ENCODE measurements at places on chromosomes 12 and 14.

GRCh38 chr14:22920697-22921096, 1.7 kb upstream of the RBM23 start:
- no peak for DNase-seq

DNA sequence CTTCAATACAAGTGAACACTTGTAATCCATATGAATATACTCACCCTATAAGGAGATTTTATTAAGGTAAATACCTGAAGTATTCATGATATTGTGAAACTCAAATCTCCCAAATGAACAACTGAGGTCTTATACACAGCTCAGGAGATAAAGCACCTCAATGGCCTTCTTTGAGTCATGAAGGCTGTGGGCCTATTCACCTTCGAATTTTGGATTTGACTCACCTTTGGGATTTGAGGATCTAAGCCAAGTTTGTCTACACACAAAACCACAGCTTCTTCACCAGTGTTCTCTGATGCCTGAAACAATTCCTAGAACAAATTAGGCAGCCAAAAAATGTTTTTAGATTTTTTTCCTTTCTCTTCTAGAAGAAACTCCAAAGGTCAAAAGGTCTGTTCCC, 194.1 kb downstream of the NUAK1 start:
- no peak for DNase-seq

DNA sequence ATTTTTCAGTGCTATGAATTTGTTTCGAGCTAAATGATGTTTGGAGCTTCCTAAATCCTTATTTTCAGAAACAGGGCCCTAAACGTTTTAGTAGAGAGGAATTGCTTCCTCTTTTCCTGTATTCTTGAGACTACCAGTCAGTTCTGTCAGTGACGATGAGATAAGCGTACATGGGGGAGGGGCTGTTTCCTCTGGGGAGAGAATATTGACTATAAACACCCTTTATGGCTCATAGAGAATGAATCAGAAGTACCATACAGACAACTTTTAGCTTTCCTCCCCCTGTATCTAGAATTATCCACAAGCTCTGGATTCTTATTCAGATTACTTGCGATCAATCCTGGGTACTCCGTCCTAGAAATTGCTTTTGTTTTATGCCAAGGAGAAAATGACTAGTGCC, 5.1 kb downstream of the TBK1 start:
- no peak for DNase-seq

GRCh38 chr12:5503774-5504173, 71.9 kb downstream of the NTF3 start:
- no peak for DNase-seq

DNA sequence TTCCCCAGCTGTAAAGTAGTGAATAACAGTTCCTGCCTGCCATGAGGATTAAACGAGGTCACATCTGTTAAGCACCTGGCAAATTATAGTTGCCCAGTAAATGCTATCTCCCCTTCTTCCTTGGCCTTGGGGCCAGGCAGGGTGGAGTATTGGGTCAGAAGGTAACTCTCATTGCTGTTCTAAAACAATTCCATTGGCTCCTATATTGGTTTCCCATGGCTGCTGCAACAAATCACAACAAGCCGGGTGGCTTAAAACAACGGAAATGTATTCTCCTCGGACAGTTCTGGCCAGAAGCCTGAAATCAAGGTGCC, 31.9 kb downstream of the MMAB start:
- DNase-seq: no peak

GRCh38 chr12:31922341-31923062, 36.7 kb upstream of the RESF1 start:
- DNase-seq: no peak

GRCh38 chr14:72013721-72014345, 81.6 kb downstream of the RGS6 start:
- no peak for DNase-seq

GRCh38 chr14:99181241-99181640, 90.8 kb downstream of the BCL11B start:
- DNase-seq: no peak

GRCh38 chr12:116259800-116260577, 17.5 kb downstream of the MED13L start:
- no peak for DNase-seq

DNA sequence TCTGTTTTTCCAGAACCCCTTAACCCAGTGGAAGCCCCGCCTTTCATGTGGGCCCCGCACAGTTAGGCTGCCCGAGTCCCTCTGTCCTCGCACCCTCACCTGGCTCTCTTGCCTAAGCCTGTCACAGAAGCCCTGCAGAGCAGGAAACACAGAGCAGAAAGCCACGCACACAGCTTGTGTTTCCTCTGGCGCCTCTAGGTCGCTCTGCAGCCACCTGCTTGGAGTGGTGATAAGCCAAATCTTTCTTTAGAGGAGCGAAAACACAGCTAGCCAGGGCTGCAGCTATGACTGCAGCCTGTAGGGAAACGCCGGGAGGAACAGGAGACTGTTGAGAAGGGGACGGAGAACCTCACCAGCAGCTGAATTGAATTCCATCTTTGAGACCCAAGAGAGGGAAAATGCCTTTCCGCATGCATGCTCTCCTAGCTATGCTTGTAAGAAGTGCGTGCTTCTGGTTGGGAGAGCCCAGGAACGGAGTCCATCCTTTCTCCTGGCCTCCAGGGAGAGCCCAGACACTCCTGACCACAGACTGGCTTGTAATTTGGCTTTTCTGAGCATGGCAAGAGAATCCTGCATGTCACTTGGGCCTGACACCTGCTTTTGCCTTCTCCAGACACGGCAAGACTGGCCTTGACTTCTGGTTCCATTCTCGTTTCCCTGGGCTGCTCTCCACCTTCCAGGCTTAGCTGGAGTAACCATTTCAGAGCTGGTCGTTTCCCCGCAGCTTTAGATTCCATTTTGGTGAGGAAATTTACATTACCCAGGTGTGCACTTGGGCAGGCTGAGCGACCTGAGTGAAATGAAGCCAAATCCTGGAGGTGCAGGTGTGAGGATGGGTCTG, 301.6 kb downstream of the CACNA1C start:
- DNase-seq: no peak

DNA sequence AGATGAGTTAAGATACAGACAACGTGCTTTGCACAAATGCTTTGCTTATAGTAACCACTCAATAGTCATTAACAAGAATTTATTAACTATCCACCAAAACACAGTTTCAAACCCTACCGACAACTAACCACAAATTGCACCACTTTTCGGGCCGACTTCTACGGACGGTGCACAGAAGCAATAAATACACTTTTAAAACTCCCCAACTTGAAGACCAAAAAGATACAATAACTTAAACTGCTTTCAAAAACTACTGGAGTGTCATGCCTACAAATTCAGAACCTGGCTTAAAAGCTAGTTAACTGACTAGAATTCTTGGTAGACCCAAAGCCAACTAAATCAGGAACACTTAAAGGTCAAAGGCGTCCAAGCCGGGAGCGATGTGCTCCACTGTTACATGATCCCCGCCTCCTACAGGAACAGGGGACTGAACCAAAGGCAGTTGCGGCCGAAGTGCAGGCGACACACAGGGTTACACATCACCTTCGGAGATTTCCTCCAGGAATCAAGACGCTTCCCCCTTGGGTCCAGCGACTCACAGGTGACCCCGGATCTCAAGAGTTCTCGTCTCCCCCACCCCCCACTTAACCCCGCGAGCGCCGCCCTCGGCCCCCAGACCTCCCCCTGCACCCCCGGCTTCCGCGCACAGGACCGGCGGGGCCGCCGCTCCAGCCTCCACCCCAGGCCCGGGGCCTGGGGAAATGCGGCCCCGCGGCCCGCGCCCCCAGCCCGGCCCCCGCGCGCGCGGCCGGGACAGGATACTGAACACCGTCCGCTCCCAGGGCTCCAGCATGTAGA, 507 bp downstream of the SPTSSA start:
- DNase-seq: no peak

GRCh38 chr14:85254711-85255110, 275.2 kb upstream of the FLRT2 start:
- no peak for DNase-seq

DNA sequence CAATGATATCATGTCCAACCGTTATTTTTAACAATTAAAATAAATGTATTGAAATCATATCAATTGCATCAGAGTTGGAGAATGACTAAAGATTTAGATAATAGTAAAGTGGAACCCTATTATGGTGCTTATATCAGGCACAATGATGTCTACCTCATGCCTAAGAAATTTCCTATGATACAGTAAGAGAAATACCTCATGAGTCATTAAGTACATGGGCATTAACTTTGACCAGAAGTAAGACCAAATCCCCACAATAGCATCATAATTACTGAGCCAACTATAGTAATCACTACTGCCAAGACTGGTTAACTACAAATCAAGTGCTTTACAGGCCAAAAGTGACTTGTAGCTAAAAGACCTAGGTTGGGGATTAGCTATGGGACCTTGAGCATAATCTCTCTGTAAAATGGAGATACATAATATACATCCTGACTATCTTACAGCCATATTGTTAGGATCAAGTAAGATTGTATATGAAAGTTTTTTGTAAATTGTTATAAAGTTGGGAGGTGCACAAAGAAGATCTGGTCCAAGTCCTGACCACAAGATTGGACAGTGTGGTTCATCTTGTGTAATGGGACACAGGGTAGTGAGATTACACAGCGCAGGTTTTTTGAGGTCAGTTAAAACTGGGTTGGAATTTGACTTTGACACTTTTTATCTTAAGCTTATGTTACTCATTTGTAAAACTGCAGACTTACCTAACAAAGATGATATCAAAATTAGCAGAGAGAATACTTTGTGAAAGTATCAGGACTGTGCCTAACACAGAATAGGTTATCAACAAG, 60.5 kb downstream of the ERGIC2 start:
- no peak for DNase-seq

GRCh38 chr12:111024205-111024801, 103.9 kb upstream of the MYL2 start:
- peak; percentile 18 for DNase-seq

DNA sequence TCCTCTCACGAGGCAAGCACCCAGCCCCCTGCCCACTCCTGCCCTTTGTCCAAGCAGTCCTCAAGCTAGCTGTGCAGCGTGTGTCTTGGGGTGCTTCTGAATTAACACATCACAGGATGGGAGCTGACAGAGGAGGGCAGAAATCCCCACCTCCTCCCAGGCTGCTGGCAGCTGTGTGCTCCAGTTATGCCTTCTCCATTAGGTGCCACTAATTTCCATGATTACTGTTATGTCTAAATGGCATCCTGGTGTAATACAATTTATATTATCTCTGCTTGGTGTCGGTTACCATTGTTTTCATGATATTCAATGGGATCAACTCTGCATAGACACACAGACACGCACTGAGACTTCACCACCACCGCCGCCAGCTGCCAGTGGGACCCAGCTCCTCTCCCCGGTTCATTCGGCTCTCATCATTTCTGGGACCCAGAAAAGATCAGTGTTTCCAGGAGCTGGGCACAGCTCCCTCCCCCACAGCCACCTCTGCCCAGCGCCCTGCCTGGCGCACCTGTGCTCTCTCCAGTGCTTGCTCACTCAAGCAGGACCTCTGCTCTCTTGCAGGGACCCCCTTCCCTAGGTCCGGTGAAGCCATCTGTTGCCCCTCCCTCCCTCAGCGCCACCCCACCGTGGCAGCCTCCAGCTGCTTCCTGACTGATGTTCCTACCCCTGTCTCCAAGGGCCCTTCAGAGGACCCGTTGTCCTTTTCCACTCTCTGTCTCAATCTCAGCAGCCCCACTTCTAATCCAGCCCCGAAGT, 167.5 kb upstream of the FKBP4 start:
- DNase-seq: no peak

DNA sequence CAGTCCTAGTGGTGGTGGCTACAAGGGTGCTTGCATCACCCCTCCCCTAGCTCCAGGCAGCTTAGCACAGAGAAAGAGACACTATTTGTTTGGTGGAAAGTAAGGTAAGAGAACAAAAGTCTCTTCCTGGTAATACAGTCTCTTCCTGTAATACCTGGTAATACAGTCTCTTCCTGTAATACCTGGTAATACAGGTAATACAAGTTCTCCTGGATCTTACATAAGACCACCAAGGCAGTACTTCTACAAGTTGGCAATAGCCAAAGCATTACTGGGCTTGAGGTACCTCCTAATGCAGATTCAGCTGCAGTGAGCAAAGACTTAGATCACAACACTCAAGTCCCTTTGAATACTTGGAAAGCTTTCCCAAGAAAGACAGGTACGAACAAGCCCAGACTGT, 77.0 kb downstream of the CATSPERB start:
- no peak for DNase-seq

DNA sequence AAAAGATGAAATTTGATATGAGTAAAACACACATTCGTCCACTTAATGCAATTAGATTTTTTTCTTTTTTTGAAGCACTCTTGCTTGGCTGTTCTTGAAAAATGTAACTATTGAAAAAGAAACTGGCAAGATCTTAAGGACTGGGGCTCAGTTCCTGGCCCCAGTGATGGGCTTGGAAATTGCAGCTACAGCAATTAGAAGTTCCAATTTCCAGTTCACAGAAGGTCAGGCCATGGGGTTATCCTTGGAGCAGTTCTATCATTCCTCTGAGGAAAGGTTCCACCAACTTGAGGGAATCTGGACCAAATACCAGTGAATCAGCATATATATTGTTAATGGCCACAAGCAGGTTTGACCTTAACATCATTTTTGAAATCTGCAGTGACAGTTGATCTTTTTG, 18.9 kb downstream of the IGF1 start:
- DNase-seq: no peak

DNA sequence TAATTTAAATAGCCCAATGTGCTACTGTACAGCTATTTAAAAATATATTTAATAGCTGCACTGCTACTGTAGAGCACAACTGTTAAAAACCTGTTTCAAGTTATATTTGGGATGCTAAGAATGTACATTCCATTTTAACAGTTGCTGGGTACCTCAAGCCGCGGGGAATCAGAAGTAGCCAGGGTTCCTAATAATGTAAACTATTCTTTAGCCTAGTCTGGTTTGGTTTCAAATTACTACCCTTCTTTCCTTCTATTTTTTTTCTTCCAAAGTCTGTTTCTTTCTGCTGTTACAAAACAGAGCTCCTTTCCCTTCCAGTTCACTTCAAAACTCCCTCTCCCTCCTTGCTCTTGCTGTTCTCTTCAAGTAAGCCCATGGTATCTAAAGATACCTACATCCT, 21.3 kb downstream of the SCAF11 start:
- no peak for DNase-seq

DNA sequence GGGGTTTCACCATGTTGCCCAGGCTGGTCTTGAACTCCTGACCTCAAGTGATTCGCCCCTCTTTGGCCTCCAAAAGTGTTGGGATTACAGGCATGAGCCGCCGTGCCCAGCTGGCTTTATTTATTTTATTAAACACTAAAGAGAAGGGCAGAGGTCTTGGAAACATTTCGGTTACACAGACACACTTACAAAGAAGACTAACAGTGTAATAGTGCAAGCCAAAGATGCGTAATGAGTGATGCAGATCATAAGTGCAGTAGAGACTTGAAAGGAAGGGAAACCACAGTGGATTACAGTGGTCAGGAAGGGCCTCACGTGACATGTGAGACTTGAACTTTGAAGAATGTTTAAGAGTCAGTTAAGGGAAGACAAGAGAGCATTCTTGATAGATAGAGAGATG, 33.9 kb upstream of the CDK17 start:
- peak; percentile 36 for DNase-seq

DNA sequence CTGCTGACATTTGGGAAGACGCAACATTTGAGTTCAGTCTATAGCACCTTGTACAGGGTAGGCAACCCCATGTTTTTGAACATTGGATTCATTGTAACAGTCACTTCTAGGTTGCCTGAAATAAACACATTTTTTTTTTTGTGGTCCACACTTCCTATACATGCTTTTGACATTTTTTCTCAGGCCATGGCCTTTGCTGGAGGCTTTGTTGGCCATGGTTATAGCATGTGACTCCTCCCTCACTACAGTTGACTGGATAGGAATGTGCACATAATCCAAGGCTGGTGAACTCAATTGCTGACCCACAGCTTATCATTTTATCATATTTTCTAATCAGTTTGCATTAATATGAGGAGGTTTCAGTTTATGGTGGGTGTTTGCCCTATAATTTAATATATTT, 60.6 kb downstream of the TMEM117 start:
- DNase-seq: no peak

- no peak for DNase-seq
These were observed 45.7 kb downstream of the CORO1C start for GRCh38 chr12:108685469-108686260.

Measured in CMK (cell line).